ENCODE measurements at places on chromosomes 5 and 9.
A peak's percentile ranks its signal among the peaks of the same experiment; 100 is the strongest.

GRCh38 chr5:533243-533954 lies 9.2 kb upstream of the SLC9A3 start:
- DNase-seq: no peak

GRCh38 chr5:65760504-65761275 lies 38.7 kb downstream of the NLN start:
- DNase-seq: no peak

GRCh38 chr5:118923295-118924005 lies 64.9 kb downstream of the DTWD2 start:
- no peak for DNase-seq

GRCh38 chr9:91949392-91949945 lies 559 bp downstream of the ROR2 start:
- no peak for DNase-seq

GRCh38 chr5:140039561-140039960 lies 3.5 kb downstream of the NRG2 start:
- DNase-seq: no peak

DNA sequence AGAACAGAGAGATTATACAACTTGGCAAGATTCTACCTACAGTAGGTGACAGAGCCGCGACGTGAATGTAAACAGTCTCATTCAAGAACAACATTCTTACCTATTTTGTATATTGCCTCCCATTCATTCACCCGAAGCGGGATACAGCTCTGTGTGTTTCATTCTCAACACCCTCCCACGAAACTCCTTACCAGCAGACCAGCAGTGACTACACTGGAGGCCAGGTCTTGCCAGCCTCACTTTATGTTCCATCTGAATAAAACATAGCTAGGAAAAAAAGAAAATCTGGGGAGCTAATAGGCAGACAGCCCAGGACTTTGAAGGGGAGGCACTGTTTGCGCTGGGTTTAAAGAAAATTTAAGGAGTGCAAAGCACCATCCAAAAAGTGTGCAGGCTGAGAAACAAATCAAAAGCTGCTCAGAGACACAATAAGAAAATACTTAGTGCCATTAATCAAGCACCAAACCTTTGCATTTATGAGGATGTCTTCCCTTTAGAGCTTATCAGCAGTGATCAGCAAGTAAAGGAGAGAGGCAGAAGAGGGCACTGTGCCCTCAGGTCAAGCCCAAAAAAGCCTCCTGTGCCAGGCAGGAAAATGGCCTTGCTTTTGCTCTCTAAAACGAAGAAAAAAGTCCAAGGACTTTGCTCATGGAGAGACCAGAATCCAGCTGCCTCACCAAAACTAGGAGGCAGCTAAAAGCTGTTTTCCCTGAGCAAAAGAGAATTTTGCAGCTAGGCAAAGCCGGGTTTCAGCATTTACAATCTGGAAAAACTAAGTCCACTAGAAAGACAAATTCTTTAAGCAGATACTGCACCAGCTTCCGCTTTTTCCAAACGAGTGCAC lies 295.1 kb downstream of the BNC2 start:
- no peak for DNase-seq

DNA sequence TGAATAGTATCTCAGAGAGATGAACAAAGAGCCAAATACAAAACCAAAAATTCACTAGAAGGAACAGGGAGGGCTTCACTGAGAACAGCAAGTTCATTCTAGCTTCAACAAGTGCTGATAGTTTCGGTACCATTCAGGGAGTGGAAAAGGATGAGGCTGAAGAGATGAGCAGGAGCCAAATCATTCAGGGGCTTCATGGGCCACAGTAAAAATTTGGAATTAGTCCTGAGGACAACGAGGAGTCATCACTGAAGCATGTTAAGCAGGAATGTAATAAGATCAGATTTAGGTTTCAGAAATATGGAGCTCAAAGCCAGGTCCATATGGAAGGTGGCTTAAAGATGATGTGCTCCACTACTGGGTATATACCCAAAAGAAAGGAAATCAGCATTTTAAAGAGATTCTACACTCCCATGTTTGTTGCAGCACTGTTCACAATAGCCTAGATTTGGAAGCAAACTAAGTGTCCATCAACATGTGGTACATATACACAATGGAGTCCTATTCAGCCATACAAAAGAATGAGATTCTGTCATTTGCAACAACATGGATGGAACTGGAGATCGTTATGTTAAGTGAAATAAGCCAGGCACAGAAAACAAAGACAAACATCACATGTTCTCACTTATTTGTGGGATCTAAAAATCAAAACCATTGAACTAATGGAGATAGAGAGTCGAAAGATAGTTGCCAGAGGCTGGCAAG lies 36.2 kb downstream of the SPOCK1 start:
- DNase-seq: no peak

DNA sequence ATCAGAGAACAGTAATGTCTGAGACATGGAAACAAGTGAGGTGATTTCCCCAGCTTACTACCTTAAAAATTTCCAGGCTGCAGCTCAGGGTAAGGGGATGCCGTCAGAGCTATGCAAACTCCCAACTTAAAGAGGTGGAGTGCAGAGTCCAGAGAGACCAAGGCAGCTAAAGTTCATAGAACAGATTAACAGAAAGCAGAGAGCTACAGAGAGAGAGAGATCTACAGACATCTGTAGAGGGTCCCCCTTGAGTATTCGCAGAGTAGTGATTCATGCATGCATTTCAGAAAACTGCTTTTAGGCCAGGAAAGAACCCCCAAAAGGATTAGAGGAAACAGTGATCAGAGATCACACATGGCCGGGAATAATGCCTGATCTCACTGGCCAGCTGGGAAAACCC lies 306.2 kb upstream of the PUM3 start:
- no peak for DNase-seq

DNA sequence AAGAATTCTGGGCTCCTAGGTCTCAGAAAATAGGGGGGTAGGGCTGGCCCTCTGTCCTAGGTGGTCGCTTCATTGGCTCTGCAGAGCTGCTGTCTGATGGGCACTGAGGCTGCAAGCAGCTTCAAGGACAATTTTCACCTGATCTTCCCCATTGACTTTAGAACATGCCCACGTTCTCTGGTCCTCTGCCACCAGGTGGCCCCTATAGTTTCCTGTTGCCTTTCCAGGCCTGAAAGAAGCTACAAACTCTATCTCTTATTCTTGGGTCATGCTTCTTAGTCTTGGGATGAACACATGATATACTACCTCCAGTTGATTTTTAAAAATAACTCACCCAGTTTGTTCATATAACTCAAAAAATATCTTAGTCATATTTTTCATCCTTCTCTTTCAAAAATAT lies 26.3 kb downstream of the SPZ1 start:
- DNase-seq: peak; percentile 13

DNA sequence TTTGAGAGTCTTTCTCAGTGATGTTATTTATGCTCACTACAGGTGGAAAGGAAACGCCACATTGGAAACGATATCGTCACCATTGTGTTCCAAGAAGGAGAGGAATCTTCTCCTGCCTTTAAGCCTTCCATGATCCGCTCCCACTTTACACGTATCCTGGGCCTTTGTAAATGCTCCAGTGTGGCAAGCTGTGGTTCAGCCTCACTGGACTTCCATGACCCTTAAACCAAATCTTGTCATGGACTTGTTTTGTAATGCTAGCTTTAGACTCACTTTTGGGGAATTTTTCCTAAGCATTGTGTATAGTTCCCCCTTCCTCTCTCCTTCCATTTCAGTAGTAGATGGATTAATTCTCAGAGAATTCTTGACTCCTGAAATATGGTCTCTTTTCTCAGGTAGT lies 60.9 kb upstream of the SLC2A8 start:
- DNase-seq: no peak

DNA sequence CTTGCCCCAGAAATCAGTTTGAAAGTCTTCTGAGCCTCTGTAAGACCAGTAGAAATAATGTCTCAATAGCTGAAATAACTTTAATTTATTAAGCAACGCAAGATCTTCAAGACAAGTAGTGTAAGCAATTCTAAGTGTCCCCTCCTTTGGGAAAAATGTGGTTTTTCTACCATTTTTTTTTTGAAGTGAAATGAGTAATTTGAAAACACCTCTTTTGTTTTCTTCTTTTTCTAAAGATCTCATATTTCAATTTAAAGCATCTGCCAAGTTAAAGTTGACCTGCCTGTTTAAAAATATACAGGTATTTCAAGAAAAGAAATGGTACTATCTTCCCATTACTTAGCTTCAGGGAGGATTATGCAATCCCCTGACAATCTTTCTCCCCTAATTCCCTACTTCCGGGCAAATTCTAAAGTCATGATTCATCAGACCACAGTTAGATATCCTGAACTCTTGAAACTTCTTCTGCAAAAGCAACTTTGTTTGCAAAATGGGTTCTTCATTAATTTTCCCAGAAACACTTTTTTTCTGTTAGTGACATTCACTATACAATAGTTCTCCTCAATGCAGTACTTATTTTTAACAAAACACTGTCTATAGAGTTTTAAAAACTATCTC lies 7.8 kb upstream of the ANXA1 start:
- no peak for DNase-seq

DNA sequence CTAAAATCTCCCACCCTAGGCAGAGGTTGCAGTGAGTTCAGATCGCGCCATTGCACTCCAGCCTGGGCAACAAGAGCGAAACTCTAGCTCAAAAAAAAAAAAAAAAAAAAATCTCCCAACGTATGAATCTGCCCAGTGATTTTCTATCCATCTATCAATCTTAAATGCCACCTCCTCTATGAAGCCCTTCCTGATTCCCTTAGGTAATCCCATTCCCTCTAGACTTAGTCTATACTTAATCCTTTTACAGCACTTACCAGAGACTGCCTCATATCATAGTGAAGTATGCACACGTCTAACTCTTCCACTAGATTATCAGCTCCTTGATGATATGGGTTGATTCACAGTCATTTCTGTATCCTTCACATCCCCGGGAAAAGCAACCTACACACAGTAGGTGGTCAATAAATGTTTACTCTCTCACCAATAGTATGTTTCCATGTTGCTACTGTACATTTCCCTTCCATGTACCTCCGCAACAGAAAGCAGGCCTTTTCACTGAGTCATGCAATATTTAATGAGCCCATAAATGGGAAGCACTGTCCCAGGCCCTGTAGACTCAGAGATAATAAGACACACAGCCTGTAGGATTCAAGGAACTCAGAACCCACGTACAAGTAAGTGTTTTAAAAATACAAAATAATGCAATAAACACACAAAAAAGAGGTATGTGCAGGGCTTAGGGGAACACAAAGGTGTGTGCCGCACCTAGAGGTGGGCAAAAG lies 1.2 kb downstream of the DROSHA start:
- no peak for DNase-seq

DNA sequence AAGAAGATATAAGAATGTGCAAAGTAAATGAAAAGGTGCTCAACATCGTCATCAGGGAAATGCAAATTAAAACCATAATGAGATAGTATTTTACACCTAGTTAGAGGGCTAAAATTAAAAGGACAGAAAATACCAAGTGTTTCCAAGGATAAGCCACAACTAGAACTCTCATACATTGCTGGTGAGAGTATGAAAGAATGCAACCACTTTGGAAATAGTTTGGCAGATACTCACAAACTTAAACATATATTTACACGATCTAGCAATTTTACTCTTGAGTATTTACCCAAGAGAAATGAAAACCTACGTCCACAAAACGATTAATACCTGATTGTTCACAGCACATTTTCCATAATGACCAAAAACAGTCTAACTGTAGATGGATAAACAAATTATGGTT lies 51.5 kb downstream of the AOPEP start:
- no peak for DNase-seq

GRCh38 chr5:115702025-115702424 lies 76.2 kb upstream of the TMED7 start:
- no peak for DNase-seq

DNA sequence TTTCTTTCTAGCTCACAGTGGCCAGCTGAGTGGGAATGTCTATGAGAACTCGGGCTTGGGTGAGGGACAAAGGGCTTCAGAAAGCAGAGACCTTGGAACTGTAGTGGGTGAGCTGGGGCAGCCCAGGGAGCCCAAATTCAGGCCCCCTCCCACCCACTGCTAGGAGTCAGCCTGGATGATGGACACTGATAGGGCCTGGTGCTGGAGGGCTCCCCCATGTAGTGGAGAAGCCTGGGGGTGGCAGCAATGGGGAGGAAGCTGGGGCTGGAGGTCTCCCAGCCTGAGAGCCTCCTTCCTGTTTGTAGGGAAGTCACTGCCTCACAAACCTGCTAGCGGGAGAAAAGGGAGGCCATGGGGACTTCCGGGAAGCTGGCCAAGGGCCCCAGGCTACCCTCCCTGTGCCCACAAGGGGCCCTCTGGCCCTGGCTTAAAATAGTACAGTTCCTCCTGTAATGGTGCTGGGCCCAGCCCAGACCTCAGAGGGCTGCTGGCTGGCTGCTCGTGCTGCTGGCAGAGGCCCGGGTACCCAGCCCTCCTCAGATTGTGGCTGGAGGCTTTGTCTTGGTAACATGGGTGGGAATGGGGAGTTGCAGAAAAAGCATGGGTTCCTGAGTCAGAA lies 6.3 kb upstream of the NR5A1 start:
- no peak for DNase-seq

DNA sequence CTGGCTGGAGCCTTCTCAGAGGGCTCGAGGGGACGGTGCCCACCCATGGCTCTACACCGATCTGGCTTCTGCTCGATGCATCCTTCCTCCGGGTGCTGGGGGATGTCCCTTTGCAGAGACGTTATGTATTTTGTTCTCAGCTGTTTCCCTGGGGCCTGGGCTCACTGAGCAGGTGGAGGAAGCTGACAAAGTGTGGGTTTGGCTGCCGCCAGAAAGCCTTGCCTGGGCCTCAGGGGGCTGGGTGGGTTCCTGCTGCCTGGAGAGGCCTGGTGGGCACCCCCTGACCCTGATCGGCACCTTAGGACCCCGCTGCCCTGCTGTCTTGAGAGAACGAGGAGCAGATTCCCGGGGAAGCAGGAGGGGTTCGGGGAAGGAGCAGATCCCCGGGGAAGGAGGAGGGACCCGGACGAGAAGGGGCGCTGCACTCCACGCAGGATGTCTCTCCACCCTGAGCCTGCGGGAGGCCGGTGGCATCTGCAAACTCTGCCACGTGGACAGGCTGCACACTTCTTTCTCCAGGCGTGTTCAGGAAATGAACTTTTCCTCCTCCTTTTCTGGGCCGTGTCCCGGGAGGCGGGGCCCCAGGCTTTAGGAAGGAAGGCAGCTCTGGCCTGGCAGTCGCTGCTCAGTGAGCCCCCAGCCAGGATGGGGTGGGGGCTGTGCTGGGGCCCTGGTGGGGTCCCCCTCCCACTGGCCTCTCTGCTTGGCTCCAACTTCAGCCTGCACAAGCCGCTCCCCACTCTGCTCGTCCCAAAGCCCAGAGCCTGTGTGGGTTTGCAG lies 148.9 kb downstream of the RXRA start:
- DNase-seq: no peak

DNA sequence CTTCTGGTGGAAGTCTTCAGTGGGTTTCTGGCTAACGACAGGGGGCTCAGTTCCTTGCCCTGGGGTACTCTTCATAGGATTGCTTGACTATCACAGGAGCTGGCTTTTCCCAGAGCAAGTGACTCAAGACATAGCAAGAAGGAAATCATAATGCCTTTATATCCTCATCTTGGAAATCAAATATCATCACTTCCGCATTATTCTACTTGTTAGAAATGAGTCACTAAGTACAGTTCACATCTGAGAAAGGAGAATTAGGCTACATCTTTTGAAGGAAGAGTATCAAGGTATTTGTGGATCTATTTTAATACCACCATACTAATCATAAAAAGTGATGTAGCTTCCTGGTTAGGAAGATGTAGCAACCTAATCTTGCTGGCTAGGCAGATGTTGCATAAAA lies 148.2 kb upstream of the RAI14 start:
- no peak for DNase-seq

All from 8988T (cell line).